ENCODE measurements at places on chromosomes 1 and 21. TPM values are rescaled to one million over a fixed set of nuclear protein-coding genes. Genes with fewer than 3 reads are reported as not detected.

DNA sequence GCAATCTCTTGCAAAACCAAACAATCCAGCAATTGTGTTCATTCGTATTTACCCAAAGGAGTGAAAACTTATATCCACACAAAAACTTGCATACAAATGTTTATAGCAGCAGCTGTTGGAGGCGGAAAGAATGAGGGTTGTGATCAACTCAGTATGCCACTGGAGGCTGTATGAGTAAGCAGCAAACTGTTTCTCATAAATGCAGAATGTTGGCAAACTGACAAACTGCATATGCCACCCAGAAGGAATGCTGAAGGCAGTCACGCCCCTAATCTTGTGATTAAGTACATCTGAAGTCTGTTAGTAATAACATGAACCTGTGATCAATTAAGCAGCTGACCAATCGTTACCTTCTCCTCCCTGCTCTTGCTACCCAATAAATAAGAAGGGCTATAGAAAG, 60.5 kb upstream of the CR2 start:
- no peak overlapping the region for H3K4me3 ChIP-seq
- peaks cover 4% of the 10 kb centered on the region for H3K4me1 ChIP-seq
- no peak for DNase-seq
- no peak overlapping the region for H3K27ac ChIP-seq

DNA sequence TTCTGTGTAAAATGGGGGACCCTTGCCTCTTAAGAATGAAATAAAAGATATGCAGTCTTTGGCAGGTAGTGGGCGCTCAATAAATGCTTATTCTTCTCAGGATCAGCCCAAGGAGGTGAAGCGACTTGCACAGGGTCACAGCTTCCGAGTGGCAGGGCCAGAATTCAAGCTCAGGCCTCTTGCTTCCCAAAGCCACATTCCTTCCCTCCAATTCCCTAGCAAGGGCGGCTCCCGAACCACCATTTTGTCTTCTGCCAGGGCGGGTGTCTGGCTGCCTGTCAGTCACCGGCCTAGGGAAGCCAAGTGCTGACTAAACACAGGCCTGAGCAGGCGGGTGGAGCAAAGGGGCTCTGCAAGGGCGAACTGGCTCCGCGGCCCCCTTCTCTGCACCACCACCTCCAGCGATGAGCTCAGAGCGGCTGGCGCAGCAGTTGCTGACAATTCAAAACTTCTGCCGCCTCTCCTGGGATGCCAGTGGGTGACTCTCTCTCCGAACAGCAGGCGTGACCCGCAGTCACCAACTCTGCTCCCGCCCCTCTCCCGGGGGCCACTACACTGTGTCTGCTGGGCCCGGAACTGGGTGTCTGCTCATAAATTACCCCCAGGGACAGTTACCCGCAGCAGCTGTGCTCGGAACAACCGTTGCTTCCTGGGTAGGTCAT, 10.8 kb downstream of the GPR3 start:
- H3K36me3 ChIP-seq, result peaks cover 10% of the 10 kb centered on the region
- peak overlapping the region; percentile 91 for H3K27ac ChIP-seq
- no peaks in the 10 kb centered on the region for H3K27me3 ChIP-seq
- H3K4me1 ChIP-seq, result peaks cover 70% of the 10 kb centered on the region
- peak; percentile 64 for DNase-seq

GRCh38 chr21:33266050-33266788, at the start of gene IL10RB:
TSS of gene IL10RB (plus strand) at chr21:33266367. CDS start at chr21:33266466, 99 bp downstream.
- DNase-seq, result peak; percentile 71
- H3K4me1 ChIP-seq, result peaks cover 31% of the 10 kb centered on the region
- peak within 1 kb of the TSS; percentile 15 for H3K27ac ChIP-seq
- H3K27me3 ChIP-seq, result no peaks in the 10 kb centered on the region

- H3K27me3 ChIP-seq, result no peaks in the 10 kb centered on the region
- no peaks in the 10 kb centered on the region for H3K36me3 ChIP-seq
- H3K4me3 ChIP-seq, result no peak overlapping the region
- H3K27ac ChIP-seq, result no peak overlapping the region
- DNase-seq, result no peak
Measured at GRCh38 chr1:205692423-205692822, 12.1 kb upstream of the SLC45A3 start.

DNA sequence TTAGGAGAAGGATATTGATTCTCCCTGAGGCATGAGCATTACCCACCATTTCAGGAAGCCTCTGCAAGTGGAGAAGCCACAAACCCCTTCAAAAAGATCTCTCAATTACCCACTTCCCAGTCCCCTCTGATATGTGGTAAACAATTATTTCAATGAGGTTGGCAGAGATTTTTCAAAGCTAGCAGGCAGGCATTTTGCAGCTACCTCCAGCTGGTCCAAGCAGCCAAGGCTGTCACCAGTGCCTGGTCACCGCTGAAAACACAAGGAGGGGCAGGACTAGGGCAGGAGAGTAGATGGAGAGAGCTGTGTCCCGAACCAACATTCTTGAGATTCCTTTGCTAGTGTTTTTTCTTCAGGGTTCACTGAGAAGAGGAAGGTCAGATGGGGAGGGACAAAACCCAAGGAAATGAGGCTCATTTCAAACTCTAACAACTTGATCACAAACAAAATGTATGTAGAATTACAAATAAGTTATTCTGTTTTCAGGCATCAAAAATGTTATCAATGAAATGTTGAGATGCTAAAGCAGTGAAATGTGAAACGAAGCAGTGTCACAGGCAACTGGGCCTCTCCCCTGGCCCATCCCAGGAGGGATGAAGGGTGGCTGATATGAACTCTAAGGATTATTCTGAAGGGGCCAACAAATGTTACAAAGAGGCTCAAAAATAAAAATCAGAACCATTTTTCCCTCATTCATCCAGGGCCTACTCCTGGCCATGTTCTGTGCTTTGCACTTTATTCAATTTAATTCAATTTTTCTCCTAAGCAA, 22.3 kb downstream of the APP start:
- peak overlapping the region; percentile 91 for H3K27ac ChIP-seq
- peaks cover 25% of the 10 kb centered on the region for H3K36me3 ChIP-seq
- H3K27me3 ChIP-seq, result no peaks in the 10 kb centered on the region
- peaks cover 76% of the 10 kb centered on the region for H3K4me1 ChIP-seq
- peak; percentile 61 for DNase-seq
- no peak overlapping the region for H3K4me3 ChIP-seq

DNA sequence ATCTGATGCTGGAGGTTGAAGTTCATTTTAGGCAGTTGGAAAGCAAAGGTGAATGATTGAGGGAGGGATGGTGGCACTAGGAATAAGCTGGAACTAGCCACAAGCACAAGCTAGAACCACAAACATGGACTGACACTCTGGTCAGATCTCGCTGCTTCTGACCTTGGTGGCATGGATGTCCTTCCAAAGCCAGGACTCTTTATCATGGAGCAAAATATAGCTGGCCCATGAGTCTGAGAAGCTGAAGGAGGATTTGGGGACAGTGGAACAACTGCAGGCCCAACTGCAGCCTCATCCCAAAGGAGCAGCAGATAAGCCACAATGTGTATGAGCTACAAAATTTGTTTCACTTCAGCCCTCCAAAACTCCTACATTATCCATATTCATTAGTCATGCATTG, 35.5 kb downstream of the SRSF11 start:
- no peaks in the 10 kb centered on the region for H3K27me3 ChIP-seq
- peaks cover 7% of the 10 kb centered on the region for H3K36me3 ChIP-seq
- H3K4me3 ChIP-seq, result no peak overlapping the region
- no peak for DNase-seq
- H3K4me1 ChIP-seq, result no peaks in the 10 kb centered on the region
- peak overlapping the region; percentile 19 for H3K27ac ChIP-seq

GRCh38 chr1:75668813-75669212, 55.7 kb upstream of the ACADM start:
- H3K4me3 ChIP-seq, result no peak overlapping the region
- no peak overlapping the region for H3K27ac ChIP-seq
- 0 out of 2 replicates have a peak, but pooled peaks cover 3% of the 10 kb centered on the region for H3K36me3 ChIP-seq
- no peaks in the 10 kb centered on the region for H3K27me3 ChIP-seq

DNA sequence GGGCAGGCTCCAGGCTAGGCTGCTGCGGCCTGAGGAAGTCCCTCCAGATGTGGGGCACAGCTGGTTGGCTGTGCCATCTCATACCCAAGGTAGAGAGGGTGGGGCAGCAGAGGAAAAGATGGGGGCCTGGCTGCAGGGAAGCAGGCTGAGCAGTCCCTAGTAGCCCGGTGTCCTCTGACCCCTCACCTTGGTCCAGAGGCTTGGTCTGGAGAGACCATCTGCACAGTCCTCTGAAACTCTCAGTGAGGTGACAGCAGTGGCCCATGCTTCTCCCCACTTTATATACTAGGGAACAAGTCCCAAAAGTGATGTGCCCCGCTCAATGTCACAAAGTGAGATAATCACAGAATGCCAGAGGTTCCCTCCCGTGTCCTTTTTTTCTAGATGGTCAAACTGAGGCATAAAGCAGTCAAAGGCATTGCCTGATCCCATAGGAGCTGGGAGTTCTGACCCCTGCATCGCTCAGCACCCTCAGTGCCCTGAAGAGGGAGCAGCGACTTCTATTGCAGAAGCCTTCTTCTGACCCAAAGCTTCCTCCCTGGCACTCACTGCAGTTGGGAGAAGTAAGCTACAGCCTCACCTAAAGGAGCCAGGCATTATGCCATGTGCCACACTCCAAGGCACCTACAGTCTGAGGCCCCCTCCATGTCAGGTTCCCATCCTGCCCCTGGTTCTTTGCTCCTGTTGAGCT, 45.5 kb downstream of the TRABD2B start:
- DNase-seq, result no peak
- peaks cover 9% of the 10 kb centered on the region for H3K36me3 ChIP-seq
- H3K27ac ChIP-seq, result no peak overlapping the region
- no peaks in the 10 kb centered on the region for H3K4me1 ChIP-seq
- peaks cover 13% of the 10 kb centered on the region for H3K27me3 ChIP-seq
- no peak overlapping the region for H3K4me3 ChIP-seq

- no peak for DNase-seq
- H3K27me3 ChIP-seq, result peaks cover 2% of the 10 kb centered on the region
- no peak overlapping the region for H3K27ac ChIP-seq
- H3K4me1 ChIP-seq, result peaks cover 15% of the 10 kb centered on the region
- peaks cover 3% of the 10 kb centered on the region for H3K36me3 ChIP-seq
- H3K4me3 ChIP-seq, result no peak overlapping the region
Measured at GRCh38 chr1:70465911-70466310, 54.8 kb downstream of the CTH start.

GRCh38 chr1:155320252-155320651, 442 bp upstream of the RUSC1 start:
- peaks cover 33% of the 10 kb centered on the region for H3K4me1 ChIP-seq
- H3K36me3 ChIP-seq, result peaks cover 17% of the 10 kb centered on the region
- H3K4me3 ChIP-seq, result peak overlapping the region; percentile 84
- DNase-seq, result no peak
- H3K27me3 ChIP-seq, result peaks cover 6% of the 10 kb centered on the region

DNA sequence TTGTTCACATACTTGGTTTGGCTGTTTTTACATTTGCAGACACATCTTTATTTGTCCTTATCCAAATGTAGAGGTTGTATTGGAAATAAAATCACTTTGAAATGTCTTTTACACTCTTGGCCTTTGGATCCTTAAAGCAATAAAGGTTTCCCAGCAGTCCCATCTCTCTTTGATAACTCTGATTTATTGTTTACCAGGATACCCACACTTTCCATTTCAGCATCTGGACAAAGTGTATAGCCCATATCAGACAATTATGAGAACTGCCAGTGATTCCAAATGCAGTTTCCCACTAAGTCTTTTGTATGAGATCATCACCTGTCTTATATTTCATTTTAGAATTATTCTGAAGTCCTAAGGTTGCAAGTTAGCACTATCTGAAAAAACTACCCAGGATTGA, 114.7 kb downstream of the NEK7 start:
- H3K27me3 ChIP-seq, result no peaks in the 10 kb centered on the region
- peaks cover 4% of the 10 kb centered on the region for H3K4me1 ChIP-seq
- no peak overlapping the region for H3K4me3 ChIP-seq
- no peak overlapping the region for H3K27ac ChIP-seq
- DNase-seq, result no peak

- peak overlapping the region; percentile 39 for H3K4me3 ChIP-seq
- H3K36me3 ChIP-seq, result no peaks in the 10 kb centered on the region
- H3K27ac ChIP-seq, result no peak overlapping the region
- peak; percentile 53 for DNase-seq
- peaks cover 53% of the 10 kb centered on the region for H3K27me3 ChIP-seq
Measured at GRCh38 chr1:41662061-41662764, 177.7 kb upstream of the EDN2 start.

- peaks cover 21% of the 10 kb centered on the region for H3K4me1 ChIP-seq
- no peaks in the 10 kb centered on the region for H3K27me3 ChIP-seq
- H3K36me3 ChIP-seq, result no peaks in the 10 kb centered on the region
- no peak for DNase-seq
Measured at GRCh38 chr1:96510911-96511310, 210.7 kb upstream of the PTBP2 start.

DNA sequence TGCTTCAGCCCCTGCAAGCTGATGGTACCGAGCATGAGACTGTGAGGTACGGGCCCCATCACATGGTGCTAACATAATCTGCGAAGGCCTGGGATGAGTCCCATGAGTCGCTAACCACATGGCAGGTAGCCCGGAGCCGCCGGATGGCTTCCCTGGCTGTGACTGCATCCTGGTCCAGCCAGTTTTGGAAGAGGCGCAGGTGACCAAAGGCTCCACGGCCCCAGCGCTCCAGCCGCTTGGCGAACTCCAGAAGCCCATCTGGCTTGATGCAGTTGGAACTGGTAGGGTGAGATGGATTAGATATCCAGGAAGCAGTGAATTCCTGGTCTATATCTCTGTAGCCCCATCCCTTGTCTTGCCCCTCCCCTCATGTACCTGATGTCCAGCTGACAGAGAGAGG, 24.6 kb downstream of the LRRC41 start:
- no peaks in the 10 kb centered on the region for H3K27me3 ChIP-seq
- DNase-seq, result no peak
- H3K4me1 ChIP-seq, result no peaks in the 10 kb centered on the region

GRCh38 chr1:17213148-17213781, 8.3 kb downstream of the PADI1 start:
- no peak overlapping the region for H3K4me3 ChIP-seq
- no peaks in the 10 kb centered on the region for H3K27me3 ChIP-seq
- H3K36me3 ChIP-seq, result no peaks in the 10 kb centered on the region
- no peak for DNase-seq
- no peak overlapping the region for H3K27ac ChIP-seq
- peaks cover 38% of the 10 kb centered on the region for H3K4me1 ChIP-seq

DNA sequence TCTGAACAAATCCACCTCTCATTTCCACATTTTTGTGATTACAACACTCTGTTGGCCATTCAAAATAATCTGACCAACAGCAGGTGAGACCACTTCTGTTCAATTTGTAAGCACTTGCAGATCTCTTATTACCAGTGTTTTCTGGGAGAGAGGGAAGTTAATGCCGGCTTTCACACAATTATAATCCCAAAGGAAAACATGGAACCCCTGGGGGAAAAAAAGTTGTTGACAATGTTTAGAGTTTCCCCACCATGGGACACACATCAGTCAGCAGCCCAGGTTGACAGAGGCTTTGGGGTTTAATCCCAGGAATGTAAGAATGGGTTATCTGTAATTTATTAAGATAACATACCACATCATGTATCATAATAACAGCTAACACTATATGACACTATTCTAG, 68.4 kb upstream of the TNFSF4 start:
- peaks cover 26% of the 10 kb centered on the region for H3K27me3 ChIP-seq
- peaks cover 31% of the 10 kb centered on the region for H3K4me1 ChIP-seq
- no peaks in the 10 kb centered on the region for H3K36me3 ChIP-seq
- DNase-seq, result no peak

Gene SLAMF7
- total RNA-seq, result not detected

Gene FCER1G
- total RNA-seq, result 0.85 TPM

Gene S100A3
- not detected for total RNA-seq

Gene ITLN1
- total RNA-seq, result not detected

Gene TEKT2
- total RNA-seq, result 2.0 TPM

Gene TPTE
- not detected for total RNA-seq

Gene APCS
- total RNA-seq, result 0.64 TPM

Gene C1QA
- total RNA-seq, result 0.50 TPM

Measured in WTC11 (cell line).